AG04449 (cell line): ENCODE measurements at places on chromosomes 6 and 20.

- DNase-seq = no peak
These were observed 47.9 kb upstream of the DDR1 start for GRCh38 chr6:30836431-30836866.

DNA sequence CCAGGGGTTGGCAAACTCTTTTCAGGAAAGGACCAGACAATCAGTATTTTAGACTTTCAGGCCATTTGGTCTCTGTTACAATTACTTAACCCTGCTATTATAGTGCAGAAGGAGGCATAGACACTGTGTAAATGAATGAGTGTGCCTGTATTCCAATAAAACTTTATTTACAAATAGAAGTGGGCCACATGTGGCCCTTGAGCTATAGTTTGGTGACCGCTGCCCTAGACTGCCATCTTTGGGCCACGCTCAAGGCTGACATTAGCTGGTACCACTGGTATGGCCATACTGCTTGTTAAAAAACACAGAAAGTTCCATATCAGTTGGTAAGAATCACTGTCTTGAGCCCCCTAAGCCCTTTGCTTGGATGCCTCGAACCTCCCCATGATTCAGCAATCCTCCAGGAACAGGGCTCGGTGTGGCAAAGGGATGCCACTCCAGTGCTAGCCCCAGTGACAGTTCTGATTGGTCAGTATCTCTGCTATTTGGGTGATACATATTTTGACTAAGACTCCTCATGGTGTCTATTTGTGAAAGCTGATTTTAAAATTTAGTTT is 23.3 kb upstream of the SNRNP48 start:
- DNase-seq = no peak

DNA sequence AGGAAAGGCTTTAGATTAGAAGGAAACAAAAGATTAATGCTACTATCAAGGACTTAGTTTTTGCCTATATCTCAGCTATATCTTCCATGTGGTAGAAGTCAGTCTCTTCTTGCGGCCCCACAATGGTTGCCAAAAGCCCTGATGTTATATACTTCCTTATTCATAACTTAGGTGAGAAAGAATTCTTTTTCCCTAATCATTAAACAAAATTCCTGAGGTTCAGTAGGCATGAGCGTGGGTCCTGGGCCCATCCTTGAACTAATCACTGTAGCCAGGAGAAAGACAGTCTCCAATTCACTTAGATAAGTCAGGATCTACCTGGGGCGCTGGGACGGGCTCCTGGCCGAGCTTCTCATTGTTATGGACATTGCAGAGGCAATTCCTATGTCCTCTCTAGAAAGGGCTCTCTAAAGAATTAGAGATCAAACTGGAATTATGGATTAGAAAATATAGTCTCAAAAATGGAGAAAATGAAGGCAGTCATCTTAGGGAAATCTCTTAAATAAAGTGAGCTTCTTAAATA is 134.3 kb downstream of the KIF6 start:
- no peak for DNase-seq

GRCh38 chr6:120736740-120737139 is 597.5 kb downstream of the TBC1D32 start:
- DNase-seq = no peak

- DNase-seq = no peak
These were observed 1.2 kb upstream of the GJA1 start for GRCh38 chr6:121434037-121434770.

DNA sequence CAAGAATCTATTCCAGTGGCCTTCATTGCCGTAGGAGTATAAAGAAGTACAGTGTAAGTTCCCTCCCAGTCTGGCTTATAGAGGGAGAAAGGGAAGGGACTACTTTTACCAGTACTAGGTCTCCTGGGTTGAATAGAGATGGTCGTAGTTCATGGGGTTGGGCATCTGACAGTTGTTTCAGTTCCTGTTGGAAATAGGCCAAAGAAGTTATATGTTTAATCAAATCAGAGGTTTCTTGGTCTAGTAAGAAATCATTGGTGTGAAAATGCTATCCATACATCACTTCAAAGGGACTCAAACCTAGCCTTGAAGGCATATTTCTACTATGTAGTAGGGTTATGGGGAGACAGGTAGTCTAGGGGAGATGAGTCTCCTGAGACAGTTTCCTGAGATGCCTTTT is 45.6 kb upstream of the MAN1A1 start:
- no peak for DNase-seq

- peak; percentile 47 for DNase-seq
These were observed 12.5 kb downstream of the PLCB1 start for GRCh38 chr20:8144282-8145245.

GRCh38 chr6:161578478-161578877 is 304.6 kb upstream of the AGPAT4 start:
- DNase-seq = no peak

- no peak for DNase-seq
These were observed 176.3 kb downstream of the ADGRG6 start for GRCh38 chr6:142478117-142478516.

DNA sequence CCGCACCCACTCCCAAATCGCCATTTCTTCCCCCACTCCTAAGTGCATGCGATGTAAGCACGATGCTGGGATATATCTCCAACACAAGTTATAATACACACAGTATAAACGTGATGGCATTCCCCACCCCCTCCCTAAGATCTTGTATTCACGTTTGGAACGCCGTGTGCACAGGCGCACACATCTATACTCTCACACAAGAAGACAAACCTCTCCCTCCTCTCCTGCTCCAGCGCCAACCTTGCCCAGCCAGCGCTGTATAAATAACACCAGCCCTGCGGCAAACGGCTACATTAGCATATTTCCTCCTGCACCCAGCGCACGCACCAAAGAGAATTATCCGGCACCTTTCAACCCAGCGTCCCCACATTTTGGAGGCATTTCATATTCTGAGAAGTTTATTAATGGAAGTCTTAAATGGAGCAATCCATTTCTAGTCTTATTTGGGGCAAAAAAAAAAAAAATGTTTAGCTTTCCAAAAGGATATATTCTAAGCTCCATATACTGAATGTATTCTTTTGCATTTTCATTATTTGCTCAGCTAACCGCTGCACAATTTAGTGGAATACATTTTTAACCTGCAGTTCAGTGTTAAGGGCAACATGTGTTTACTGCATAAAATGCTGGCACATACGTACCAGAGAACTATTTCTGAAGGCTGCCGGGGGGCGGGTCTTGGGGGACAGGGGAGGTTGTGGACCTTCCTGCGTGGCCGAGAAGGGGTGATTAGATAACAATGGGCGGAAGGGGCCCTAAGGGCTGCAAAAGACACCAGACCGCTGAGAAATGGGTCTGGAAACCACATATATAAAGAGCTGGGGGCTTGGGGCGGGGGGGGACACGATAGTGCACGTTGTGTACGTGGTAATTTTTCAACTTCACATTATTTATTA is 1.1 kb upstream of the SLC22A23 start:
- DNase-seq = no peak

DNA sequence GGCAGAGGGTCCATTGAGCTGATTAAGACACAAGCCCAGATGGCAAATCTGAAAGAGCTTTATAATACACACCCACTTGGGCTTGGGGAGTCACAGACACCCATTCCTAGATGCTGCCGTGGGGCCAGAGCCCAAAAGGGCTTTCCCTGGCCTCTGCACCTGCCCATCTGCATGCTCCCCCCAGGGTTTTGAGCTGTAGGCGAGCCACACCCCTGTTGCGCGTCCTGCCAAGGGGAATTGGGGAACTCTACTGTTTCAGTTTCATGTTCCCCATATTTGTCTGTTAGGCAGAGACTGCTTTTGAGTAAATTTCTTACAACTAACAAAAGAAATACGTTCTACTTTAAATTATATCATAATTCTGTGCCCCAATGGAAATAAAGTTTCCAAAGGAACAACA is 52.9 kb upstream of the FNDC1 start:
- DNase-seq = no peak

- no peak for DNase-seq
These were observed 65.5 kb downstream of the WASF1 start for GRCh38 chr6:110114004-110114403.

- no peak for DNase-seq
These were observed 4.9 kb upstream of the DLL1 start for GRCh38 chr6:170295510-170296422.

- no peak for DNase-seq
These were observed 146.9 kb downstream of the FOXC1 start for GRCh38 chr6:1756472-1757129.

DNA sequence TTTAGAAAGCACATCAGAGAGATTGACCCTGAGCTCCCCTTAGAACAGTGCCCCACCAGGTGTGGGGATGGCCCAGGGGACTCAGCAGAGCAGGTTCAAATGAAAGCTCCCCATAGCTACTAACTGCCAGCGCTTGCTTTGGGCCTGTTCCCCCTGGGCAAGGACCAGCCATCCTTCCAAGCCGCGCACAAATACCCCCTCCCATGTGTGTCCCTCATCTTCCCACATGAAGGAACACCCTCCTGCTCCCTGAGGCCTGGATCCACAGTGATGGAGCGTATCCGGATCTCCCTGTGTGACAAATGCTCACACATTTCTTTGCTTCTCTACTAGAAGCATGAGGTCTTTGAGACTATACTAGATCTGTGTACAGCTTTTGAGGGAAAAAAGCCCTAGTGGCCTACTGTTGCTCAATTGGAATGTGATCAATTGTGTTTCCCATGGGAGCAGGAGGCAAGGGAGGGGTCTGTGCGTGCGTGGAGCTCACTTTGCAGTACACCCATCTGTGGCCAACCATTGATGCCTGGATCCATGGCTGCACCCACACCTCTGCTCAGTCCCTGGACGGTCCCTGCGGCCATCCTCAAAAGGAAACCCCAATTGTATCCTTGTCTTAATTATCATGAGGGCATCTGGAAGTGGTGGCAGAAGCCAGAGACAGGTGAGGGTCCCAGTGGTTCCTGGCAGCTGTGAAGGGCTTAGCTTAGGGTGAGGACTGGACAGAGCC is 1.4 kb upstream of the RAET1G start:
- no peak for DNase-seq
